M059J (cell line): ENCODE measurements at places on chromosomes 1 and 21.

DNA sequence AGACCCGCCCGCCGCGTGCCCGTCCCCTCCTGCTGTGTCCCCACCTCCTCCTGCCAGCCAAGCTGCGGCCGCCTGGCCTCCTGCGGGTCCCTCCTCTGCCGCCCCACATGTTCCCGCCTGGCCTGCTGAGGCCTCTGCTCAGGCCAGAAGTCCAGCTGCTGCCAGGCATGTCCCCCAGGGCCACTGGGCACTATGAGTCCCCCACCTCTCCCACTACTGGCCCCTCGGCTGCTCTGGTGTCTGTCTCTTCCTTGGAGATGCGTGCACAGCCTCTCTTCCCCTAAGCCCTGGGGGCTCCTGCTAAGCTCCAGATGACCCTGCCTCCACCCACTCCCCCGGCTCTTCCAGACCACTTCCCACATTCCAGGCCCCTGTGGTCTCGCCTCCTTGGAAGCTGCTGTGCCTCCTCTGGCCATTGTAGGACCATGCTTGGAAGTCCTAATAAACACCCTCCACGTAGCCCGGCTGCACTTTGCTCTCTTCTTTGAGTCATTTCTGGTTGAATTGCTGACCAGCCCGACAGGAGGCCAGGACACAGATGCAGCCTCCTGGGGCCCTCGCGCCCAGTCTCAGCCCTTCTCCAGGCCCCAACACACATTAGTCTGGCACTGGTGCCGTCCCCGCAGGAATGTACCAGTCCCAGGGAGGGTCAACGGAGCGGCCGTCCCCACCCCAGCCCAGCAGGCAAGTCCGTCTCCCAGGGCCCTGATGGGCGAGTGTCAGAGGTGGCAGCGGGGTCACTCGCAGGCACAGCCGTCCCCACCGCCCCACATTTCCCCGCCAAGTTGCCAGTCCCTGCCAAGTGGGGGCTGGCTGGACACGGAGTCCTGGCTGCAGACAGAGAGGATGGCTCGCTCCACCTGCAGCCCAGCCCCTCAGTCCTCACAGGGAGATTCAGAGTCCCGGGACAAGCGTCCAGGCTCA, 1.1 kb downstream of the KRTAP10-12 start:
- DNase-seq = peak; percentile 13

DNA sequence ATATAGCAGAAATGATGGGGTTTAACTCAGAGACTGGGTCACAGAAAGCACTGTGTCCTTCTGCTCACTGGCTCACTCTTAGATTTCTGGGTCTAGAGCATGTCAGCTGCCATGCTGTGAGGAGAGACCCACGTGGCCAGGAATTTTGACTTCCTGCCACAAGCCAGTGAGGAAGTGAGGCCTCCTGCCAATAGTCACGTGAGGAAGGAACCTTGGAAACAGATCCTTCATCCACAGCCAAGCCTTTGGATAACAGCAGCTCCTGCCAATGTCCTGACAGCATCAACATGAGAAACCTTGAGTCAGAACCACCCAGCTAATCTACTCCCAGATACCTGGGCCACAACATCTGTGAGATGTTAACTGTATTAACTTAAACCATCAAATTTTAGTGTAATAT, 114.5 kb upstream of the PLPPR5 start:
- DNase-seq = peak; percentile 3

DNA sequence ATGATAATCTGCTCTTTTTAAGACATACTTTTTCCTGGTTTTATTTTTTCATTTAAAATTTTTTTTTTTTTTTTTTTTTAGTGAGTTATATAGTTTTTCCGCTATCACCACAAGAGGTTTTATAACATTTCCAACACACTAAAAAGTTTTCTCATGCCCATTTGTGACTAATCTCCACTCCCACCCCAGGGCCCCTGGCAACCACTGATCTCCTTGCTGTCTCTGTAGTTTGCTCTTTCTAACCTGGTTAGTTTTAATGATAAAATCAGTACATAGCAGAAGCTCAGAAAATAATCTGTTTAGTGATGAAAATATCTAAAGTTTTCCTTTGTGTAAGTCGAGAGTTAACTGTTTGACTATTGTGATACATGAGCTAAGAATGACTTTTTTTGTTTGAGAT, 41.8 kb downstream of the IARS2 start:
- DNase-seq = no peak

DNA sequence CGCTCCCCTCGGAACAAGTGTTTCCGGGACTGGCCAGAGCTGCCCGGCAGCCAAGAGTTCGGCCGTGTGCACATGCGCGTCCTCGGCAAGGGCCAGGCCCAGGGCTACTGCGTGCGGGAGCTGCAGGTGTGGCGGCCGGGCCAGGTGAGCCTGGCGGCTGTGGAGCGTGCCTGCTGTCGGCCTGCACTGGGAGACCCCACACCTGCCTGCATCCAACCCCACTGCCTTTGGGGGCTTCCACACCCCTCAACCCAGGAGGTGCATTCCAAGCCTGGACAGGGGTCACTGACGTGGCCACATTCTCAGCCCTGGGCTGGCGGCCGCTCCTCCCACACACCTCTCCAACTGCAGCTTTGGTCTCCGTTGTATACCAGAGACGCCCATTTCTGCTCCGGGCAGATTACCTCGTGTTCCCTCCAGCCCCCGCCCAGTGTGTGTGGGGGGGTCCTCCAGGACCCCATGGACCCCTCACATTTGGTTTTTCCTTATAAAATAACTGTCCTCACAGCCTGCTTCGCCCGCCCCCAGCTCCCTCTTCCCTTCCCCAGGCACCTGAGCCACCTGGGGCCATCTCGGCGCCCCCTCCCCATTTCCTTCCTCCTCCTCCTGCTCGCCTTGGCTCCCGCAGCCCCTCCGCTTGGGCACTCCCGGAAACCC, 6.1 kb downstream of the RNF223 start:
- no peak for DNase-seq

DNA sequence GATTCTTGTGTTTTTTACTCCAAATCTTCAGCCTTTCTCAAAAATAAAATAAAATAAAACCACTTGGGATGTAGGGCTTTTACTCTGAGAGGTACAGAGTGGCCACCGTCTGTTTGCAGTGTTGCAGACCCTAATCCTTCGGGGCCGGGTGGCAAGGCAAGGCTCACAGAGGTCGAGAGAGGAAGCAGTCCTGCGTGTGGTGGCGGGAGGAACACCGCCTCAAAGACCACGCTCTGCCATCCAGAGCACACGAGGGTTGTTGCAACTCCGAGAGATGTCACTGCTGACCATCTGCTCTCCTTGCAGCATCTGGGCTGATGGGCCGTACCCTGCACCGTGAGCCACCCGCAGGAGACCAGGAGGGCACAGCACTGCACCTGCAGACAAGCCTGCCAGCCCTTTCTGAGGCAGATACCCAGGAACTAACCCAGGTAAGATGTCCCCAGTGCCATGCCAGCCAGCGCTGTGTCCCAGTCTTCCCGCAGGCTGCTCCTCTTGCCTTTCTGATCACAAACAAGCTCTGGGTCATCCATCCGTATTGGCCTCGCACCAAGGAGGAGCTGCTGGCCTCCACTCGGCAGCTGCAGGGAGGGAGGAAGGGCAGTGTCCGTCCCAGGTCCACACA, 31.5 kb downstream of the SNAP47 start:
- DNase-seq = no peak

DNA sequence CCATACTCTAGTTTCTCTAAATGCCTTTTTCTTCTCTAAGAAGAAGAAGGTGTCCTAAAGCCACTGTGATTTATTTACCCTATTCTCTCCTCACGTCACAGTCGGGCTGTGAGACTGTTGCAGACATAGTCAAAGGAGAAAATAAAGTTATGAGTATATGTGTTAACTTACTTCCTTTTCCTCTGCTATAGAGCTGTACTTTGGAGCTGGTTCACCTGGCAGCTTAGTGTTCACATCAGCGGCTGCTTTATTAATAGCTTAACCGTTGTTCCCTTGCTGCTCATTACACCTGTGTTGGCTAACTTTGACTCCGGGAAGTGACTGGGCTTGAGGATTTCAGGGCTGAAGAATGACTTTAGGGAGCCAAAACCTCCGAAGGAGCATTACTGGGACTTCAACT, 3.6 kb downstream of the PFKFB2 start:
- DNase-seq = no peak

- peak; percentile 72 for DNase-seq
These were observed 129.4 kb downstream of the PPIAL4G start for GRCh38 chr1:148353461-148354283.
